Stimulated activated CD4-positive, alpha-beta T cell treated with anti-CD3 and anti-CD28 coated beads, Interleukin-2, amount 100 ng/mL, for 4 hours (primary cell): ENCODE measurements at places on chromosomes 1 and 21.

DNA sequence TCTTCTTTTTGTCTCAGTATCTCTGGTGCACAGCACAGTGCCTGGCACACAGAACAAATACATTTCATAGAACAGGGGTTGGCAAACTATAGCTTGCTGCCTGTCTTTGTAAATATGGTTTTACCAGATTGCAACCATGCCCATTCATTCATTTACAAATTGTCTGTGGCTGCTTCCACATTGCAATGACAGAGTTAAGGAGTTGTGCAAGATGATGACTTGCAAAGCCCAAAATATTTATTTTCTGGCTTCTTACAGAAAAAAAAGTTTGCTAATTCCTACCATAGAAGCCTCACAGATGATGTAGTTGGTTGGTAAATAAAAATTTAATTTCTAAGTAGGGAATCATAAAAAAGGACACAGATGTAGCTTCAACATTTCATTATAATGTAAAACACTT is 11.2 kb upstream of the HMGB4 start:
- no peak for DNase-seq

DNA sequence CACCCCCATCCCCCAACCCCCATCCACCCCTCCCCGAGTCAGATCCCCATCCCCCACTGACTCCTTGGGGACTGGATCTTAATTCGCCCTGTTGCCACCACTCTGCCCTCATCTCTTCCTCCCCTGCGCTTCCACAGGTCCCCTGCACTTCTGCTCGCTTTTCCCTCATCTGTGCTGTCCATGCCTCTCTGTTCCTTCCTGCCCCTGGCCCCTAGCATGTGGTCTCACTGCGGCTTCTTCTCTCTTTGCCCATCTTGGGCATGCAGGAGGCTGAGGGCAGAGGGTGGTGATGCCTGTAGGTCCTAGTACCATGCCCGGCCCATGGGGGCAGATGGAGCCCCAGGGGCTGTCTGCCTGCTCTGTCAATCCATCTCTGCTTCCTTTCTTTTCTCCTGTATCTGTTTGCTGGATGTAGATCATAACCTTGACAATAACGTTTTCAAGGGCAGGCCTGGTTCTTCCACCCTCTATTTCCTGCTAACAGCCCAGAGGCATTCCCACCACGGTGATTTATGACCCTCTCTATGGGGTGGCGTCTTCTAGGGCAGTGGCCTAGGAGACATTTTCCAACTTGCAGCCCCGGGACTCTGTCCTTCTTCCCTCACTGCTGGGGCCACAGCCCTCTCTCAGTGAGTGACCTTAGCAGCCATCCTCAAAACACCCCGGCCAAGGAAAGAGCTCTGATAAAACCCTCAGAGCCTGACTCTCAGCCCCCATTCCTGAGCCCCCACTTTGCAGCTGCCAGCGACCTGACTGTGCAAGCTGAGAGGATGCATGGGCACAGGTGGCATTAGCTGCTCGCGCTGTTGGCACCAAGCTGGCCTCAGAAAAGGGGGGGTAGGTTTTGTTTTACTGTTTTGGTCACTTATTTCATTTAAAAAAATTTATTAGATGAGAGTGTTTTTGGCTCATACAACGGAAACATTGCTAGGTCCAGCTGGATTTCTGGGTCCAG is 33.9 kb downstream of the TMEM51 start:
- no peak for DNase-seq

- no peak for DNase-seq
Measured at GRCh38 chr1:227940791-227941241, 6.9 kb downstream of the WNT9A start.

GRCh38 chr1:163240705-163241104 is 38.0 kb upstream of the RGS5 start:
- no peak for DNase-seq

- no peak for DNase-seq
Measured at GRCh38 chr21:45332415-45332814, 44.7 kb upstream of the POFUT2 start.

- no peak for DNase-seq
Measured at GRCh38 chr1:94298861-94299260, 61.5 kb upstream of the ARHGAP29 start.

- DNase-seq = no peak
Measured at GRCh38 chr1:221993444-221993948, 251.6 kb upstream of the DUSP10 start.

- no peak for DNase-seq
Measured at GRCh38 chr1:230271300-230272035, 154.7 kb downstream of the PGBD5 start.

- no peak for DNase-seq
Measured at GRCh38 chr1:228334226-228334935, 72.3 kb downstream of the TRIM11 start.

DNA sequence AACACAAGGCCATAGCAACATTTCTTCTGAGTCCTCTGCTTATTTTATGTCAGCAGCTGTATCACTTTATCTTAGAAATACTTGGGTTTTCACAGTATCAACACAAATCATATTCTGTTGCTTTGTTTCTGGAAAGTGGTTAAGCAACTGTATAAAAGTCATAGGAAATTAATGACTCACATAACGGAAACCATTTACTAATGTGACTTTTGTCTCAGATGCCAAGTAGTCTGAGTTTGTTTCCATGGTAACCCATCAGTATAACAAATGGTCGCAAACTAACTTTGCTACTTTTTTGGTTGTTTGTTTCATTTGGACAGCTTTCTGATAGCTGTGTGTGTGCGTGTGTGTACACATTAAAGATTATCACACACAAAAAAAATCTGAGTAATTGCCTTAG is 31.1 kb downstream of the EEIG2 start:
- no peak for DNase-seq

DNA sequence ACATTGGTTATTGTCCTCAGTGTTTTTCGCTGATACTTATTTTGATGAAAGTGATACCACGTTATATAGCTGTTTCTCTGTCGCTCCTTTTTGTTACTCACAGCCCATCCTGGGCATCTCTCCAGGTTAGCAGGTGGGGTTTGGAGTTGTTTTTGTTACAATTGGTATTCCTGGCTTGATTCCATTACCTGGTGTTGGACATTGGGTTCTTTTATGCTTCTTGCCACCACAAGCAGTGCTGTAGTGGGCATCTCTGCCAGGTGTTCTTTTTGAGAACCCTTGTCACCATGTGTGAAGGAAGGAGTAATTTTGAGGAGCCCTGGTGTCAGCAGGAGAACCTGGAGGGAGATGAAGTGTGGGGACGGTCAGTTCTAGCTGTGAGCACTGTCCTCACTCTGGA is 47.5 kb upstream of the PWP2 start:
- DNase-seq = no peak

- DNase-seq = no peak
Measured at GRCh38 chr1:29812408-29813135, 576.2 kb downstream of the PTPRU start.

DNA sequence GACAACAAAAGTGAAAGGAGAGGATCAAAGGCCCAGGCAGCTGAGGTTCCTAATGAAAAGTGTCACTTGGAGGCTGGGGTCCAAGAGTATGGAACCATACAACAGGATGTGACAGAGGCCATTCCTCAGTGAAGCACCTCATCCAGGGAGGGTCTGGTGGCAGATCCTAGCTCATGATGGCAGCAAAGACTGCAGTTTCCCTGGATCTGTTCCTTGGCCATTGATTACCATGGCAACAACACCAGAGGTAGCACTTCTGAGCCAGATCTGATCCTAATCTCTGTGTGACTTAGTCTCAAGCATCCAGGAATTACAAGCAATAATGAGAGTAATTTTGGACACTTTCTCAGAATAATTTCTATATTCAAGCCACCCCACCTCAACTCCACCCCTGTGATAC is 12.9 kb downstream of the FAM177B start:
- no peak for DNase-seq

DNA sequence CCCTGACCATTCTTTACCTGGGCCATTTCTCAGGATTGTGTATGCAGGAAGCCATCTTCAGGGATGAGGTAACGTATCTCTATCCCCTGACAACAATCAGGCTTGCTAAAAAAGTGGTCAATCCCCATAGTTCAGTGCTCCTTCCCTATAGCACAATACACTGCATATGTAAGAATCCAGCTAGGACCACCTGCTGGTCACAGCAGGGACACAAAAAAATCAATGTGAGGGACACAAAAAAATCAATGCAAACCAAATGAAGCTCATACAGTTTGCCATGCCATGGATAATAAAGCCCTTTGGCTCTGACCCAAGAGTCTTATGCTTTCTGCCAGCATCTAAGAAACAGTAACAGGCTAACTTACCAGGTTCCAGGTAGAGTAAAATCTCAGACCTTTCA is 16.3 kb downstream of the ACBD6 start:
- DNase-seq = no peak

- DNase-seq = no peak
Measured at GRCh38 chr1:113654883-113655282, 104.4 kb downstream of the PHTF1 start.

DNA sequence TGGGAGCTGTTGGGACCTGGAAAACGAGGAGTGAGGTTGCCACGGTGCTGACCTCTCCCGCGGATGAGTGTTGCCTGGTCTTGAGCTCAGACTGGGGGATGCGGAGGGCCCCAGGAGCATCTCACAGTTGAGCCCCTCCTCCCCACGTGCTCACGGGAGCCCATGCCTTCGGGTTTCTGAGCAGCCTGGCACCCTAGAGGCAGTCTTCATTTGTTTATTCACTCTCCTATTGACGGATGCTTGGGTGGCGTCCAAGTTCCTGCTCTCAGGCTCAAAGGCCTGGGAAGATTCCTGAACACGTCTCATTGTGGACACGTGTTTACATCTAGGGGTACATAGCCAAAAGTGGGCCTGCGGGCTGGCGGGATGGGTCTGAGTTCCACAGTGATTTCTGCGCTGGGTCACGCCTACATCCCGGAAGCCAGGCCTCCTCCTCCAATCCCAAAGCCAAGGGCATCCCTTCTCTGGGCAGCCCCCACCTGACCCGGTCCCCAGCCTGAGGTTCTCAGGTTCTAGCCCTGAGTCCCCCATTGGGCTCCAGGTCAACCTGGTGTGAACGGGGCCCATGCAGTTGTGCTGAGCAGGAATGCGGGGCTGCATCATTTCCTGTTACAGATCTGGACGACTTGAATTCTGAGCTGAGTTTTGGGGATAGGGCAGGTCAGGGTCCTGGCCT is 14.7 kb downstream of the WNT3A start:
- no peak for DNase-seq

- no peak for DNase-seq
Measured at GRCh38 chr1:196649990-196650389, 1.9 kb upstream of the CFH start.

DNA sequence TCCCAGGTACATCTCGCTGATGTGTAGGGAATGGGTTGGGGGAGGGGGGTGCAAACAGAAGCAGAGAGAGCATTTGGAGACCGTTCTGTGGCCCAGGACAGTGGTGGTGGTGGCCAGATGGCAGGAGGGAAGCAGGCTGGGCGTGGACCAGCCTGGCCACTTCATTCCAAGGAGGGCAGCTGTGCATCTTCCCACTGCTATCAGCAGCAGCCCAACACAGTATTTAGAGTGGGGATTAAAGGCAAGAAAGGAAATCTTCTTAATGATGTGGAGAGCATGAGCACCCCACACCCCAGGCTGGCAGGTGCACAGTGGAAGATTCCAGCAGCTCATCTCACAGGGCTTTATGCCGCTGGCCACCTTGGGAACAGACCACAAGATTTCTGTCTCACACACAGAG is 198.7 kb downstream of the NPHP4 start:
- no peak for DNase-seq

DNA sequence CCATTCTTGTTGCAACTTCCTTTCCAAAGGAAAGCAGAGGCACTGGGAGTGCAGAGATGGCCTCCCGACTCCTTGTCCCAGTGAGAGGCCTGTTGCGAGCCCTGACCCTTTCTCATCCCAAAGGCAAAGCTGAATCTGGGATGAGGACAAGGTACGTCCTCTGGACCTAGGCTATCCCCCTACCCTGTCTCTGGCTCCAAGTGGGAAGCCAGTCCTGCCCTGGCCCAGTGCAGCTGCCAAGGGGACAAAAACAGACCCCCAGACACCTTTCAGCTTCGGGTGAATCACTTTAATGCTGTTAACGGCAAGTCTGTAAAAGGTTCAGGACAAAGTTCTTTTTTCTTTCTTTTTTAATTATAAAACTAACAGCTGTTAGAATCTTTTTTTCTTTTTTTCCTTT is 2.5 kb downstream of the TSSK3 start:
- no peak for DNase-seq

DNA sequence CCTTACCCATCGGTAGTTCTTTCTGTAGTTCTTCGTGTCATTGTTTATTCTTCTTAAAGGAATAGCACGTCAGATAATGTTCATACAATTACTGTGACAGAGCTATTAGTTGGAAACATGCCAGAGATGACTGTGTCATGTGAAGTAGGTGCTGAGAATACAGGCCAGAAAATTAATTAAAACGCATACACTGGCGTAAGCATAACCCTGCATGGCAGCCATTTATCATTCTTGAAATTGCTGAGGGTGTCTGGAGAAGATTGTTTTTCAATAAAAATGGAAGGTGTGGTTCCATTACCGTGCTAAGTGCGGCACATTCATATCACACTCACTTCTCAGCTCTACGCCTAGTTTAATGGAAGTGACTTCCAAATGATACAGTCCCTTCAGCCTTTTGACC is 7.8 kb downstream of the ETS2 start:
- DNase-seq = no peak

- DNase-seq = no peak
Measured at GRCh38 chr1:188735567-188735966, 1742.1 kb downstream of the BRINP3 start.

DNA sequence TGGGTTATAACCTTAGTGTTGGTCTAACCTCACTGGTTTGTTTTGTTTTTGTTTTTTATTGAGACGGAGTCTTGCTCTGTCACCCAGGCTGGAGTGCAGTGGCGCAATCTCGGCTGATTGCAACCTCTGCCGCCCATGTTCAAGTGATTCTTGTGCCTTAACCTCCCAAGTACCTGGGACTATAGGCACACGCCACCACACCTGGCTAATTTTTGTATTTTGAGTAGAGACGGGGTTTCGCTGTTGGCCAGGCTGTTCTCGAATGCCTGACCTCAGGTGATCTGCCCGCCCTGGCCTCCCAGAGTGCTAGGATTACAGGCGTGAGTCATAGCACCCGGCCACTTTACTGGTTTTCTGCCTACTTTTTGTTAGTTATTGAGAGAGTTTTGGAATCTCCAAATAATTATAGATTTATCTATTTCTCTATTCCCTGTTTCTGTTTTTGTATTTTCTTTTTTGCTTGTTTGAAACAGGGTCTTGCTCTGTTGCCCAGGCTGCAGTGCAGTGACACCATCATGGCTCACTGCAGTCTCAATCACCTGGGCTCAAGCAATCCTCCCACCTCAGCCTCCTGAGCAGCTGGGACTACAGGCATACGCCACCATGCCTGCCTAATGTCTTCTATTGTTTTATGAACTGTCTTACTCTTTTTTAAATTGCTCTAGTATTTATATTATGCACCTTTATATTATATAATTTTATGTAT is 21.4 kb downstream of the SMG7 start:
- DNase-seq = no peak

- DNase-seq = no peak
Measured at GRCh38 chr21:18274370-18274769, 29.7 kb downstream of the CHODL start.

- DNase-seq = no peak
Measured at GRCh38 chr1:226002667-226003501, 3.7 kb upstream of the SDE2 start.

DNA sequence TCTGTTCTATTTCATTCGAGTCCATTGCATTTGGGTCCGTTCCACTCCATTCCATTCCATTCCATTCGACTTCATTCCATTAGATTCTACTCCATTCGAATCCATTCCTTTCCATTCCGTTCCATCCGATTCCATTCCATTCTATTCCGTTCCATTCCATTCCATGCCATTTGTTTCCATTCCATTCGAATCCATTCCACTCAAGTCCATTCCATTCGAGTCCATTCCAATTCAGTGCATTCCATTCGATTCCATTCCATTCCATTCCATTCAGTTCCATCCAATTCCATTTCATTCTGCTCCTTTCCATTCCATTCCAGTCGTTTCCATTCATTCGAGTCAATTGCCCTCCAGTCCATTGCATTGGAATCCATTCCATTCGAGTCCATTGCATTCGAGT is 2603.7 kb upstream of the TPTE start:
- no peak for DNase-seq
